ENCODE measurements at places on chromosomes 16 and 17. TPM values are rescaled to one million over a fixed set of nuclear protein-coding genes. Genes with fewer than 3 reads are reported as not detected.

Gene SULT1A2
- not detected for total RNA-seq

Gene KRTAP17-1
- not detected for total RNA-seq

Gene CCDC144A
- 7.9 TPM for total RNA-seq

Gene PPM1E
- not detected for total RNA-seq

Gene HASPIN
- 0.79 TPM for total RNA-seq

Gene PDILT
- total RNA-seq: not detected

Gene MMP25
- total RNA-seq: not detected

Gene VTN
- 0.09 TPM for total RNA-seq

Data from bronchial smooth muscle cell (primary cell).